ENCODE measurements at places on chromosomes 4 and X.
A peak's percentile ranks its signal among the peaks of the same experiment; 100 is the strongest.

DNA sequence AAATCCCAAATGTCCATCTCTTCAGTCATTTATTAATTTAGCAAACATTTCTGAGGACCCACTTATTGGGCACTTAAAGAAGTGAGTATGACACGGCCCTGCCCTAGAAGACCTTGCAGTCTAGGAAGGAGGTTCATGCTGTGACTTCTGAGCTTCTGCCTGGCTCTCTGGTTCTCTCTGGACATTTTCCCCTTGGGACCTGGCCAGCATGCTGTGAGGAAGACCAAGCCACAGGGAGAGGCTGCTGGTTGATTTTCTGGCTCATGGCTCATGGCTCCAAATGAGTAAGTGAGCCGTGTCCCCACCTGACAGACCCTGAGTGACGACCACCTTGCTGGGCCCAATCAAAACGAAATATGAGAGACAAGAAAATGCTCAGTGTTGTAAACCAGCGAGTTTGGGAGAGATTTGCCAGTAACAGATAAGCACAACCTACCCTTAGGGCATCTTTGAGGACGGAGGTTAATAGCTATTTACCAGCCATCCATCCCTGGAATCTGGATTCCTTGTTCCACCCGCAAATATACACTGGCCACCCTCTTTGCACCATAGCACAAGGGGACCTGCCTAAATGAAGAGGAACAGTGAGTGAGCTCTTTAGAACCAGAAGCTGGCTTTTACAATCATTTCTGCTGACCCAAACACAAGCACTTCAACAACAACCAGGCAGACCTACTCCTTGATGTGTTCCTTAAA is 876 bp downstream of the MPP1 start:
- no peak for DNase-seq

DNA sequence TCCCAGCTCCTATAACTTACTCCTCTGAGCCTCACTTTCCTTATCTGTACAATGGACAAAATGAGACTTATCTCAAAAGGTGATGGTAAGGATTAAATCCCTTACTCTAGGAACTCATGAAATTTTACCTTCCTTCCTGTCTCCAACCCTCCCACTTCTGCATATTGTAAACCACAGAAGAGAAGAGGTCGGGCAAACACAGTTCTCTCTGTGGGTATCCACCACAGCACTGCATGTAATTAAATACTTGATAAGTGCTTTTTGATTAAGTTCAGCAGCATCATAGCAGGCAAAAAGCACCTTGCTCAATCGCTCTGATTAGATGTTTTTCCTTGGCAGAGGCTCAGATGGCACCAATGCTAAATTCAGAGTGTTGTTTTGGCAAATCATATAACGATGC is 17.3 kb upstream of the TMEM192 start:
- no peak for DNase-seq

- DNase-seq = no peak
These were observed 94.7 kb upstream of the NAP1L5 start for GRCh38 chr4:88792268-88792781.

DNA sequence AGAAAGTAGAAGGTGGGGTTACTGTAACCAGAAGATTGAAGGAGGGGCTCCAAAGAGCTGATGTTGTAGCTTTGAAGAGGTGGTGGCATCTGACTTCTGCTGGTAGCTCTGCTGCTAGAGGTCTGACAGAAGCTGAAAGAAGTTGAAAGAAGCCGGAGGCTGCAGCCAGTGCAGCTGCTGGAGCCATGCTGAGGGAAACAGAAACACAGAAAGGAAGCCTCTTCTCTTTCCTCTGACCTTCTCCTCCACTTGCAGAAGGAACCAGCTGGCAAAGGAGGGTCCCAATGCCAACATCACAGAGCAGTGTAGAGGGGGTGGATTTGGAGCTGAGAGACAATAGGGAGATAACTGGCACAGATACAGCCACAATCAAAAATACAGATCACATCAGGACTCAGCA is 89.3 kb upstream of the HHIP start:
- DNase-seq = no peak

- no peak for DNase-seq
These were observed 166.4 kb downstream of the NSUN7 start for GRCh38 chr4:40916218-40916555.

DNA sequence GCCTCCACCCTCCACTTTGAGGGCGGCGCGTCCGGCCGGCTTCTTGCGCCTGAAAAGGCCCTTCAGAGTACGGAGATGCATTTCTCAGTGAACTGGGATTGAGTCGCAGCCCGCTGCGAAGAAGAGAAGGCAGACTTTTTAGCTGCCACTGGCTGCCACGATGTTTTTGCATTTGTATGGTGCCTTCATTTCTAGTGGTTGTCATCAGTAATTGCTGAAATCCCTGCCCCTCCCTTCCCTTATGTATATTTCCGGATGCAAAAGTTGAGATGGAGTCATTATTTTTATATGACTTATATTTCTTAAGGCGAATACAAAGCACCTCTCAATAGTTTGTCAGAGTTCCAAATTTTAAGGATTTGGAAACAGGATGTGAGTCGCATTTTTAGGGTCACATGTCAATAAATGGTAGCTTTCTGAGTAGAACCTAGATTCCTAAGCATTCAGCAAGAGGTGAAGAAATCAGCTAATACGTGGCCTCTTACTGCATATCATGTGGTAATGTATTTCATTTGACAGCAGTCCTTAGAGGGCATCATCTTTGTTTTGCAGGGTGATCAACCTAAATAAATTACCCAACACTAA is 658 bp downstream of the ATP6AP2 start:
- peak; percentile 11 for DNase-seq

- DNase-seq = peak; percentile 31
These were observed 197.2 kb downstream of the BANK1 start for GRCh38 chr4:101987623-101988243.

- DNase-seq = no peak
These were observed 165.0 kb downstream of the HEPH start for GRCh38 chrX:66328950-66329596.
